ENCODE measurements at places on chromosomes 3 and 15.

- DNase-seq: no peak
These were observed 124.3 kb upstream of the LRRC3B start for GRCh38 chr3:26498271-26498670.

DNA sequence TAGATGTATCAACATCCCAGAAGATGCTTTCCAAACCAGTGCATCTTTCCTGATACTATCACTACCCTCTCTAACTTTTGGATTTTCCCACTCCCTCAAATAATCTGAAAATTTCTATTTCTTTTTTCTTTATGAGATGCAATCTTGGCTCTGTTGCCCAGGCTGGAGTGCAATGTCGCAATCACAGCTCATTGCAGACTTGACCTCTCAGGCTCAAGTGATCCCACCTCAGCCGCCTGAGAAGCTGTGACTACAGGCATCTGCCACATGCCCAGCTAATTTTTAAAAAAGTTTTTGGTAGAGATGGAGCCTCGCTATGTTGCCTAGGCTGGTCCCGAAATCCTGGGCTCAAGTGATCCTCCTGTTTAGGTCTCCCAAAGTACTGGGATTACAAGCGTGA, 239.7 kb downstream of the SUCLG2 start:
- DNase-seq: no peak

- peak; percentile 57 for DNase-seq
These were observed 19.5 kb downstream of the PPCDC start for GRCh38 chr15:75042730-75043508.

DNA sequence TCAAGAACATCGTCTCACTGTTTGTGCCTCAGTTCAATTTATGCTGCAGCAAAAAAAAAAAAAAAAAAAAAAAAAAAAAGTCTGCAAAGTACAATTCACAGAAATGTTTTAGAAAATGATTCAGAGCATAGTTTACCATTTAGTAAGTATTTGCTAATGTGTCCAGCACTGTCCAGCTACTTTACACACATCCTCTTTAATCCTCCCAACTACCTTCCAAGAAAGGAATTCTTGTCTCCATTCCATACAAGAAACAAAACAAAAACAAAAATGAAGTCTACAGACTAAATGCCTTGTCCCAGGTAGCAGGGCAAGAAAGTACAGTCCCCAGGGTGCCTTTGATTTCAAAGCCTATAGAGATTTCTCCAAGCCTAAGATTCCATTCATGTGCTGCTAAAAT, 38.9 kb upstream of the SNTN start:
- no peak for DNase-seq

DNA sequence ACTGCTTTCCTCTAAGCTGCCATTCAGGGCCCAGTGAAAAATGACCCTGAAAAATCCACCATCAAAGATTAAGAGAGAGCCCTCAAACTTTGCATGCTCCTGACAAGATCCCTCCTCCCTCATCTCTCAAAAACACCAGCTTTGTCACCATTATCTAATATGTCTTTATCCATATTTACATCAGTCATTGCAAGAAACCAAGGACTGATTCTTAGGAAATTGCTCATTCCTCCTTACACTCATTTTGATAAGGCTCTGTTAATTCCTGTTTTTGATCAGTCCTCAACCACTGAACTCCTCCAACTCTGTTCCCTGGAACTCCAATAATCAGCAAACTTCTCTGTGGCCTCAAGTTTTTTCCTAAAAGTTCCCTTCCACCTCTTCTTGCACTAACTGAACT, 51.8 kb downstream of the CD200 start:
- no peak for DNase-seq

DNA sequence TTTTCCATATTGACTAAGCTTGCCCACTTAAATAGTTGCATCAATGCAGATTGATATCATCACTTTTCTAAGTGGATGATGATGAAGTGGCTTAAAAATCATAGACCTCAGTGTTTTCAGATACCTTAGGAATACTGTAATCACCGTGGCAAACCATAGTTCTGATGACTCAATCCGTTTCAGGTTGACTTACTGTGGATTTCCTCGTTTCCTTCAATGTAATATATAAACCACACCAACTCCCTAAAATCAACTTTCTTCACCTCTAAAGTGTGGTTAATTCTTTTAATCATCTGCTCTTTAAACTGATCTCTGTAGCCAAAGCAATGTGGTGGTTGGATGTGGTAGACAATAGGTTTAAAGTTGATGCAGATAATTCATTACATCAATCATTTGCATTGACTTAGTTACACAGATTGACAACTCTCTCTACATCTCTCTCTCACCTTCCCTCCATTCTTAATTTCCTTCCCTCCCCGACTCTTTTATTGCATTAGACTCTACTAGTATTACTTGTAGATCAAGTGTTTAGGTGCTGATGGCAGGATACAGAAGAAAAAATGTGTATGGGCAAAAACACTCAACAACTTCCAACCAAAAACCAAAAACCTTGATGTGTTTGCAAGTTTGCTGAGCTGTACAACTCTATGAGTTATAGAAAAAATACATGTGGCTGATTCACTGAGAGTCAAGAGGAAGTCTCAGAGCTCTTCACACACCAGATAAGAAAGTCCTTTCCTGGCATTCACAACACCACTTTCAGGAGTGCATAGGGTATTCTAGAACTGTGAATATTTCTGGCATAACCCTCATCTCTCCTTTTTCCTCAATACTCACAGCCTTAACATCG, 243.5 kb downstream of the NFKBIZ start:
- no peak for DNase-seq

Measured in posterior cingulate gyrus (tissue), 11 donors.